Activated naive CD4-positive, alpha-beta T cell (primary cell): ENCODE measurements at places on chromosomes 11 and 22.

DNA sequence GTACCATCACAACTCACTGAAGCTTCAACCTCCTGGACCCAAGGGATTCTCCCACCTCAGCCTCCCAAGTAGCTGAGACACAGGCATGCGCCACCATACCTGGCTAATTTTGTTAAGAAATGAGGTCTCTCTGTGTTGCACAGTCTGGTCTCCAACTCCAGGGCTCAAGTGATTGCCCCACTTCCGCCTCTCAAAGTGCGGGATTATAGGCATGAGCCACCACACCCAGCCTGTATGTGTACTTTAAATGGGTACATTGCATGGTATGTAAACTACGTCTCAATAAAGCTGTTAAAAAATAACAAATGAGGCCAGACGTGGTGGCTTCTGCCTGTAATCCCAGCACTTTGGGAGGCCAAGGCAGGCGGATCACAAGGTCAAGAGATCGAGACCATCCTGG, 36.2 kb upstream of the DDX6 start:
- no peak for DNase-seq

GRCh38 chr11:45176996-45177395, 30.6 kb downstream of the PRDM11 start:
- DNase-seq = no peak

- no peak for DNase-seq
Observed at GRCh38 chr11:45610627-45611026, 54.8 kb downstream of the CHST1 start.

GRCh38 chr11:1146365-1146764, 11.4 kb upstream of the MUC5AC start:
- no peak for DNase-seq

GRCh38 chr11:34651551-34651950, 30.7 kb downstream of the EHF start:
- no peak for DNase-seq

GRCh38 chr11:65572356-65573051, at the start of gene FAM89B:
TSS of gene FAM89B (plus strand) at chr11:65572538. CDS start at chr11:65572670, 132 bp downstream.
- DNase-seq = peak; percentile 39

GRCh38 chr22:30445438-30446145, 20.0 kb downstream of the MTFP1 start:
- DNase-seq = no peak

DNA sequence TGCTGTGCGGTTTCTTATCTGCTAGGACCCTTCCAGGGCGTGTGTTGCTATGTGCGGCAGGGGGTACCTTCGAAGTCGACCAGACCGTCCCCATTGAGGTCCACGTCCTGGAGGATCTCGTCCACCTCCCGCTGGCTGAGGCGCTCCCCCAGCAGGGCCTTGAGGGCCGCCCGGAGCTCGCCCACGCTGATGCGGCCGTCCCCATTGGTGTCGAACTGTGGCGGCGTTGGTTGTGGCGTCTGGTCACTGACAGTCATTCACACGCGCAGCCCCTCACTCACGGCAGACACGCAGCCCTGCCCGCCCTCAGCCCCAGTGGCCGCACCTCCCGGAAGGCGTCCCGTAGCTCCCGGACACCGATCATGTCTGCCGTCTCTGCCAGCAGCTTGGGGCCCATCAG, 3.5 kb downstream of the CABP2 start:
- DNase-seq = no peak

- no peak for DNase-seq
Observed at GRCh38 chr11:85299258-85299942, 327.7 kb downstream of the DLG2 start.

- DNase-seq = no peak
Observed at GRCh38 chr11:15091625-15092024, 18.2 kb downstream of the CALCB start.

GRCh38 chr11:70828593-70829082, 423.7 kb downstream of the SHANK2 start:
- DNase-seq = no peak

DNA sequence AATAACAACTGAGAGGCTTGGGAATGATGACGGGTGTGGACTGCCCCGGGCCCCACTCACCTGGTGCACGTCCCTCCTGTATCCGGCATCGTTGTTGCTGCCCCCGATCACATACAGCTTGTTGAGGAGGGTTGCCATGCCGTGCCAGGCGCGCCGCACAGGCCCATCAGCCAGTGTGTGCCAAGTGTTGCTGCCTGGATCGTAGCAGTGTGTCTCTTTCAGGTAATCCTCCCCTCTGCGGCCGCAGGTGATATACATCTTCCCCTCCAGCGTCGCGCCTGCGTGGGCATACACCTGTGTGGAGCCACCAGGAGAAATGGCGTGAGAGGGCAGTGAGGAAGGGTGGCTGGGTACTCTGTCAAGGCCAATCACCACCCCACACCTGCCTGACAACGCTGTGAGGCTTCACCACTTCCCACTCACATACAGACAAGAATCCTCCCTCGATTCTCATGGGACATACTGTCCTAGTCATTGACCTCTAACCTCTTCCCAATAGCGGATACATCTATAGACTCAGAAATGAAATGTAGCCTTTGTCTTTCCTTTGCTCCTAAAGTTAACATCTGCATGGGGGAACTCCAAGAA, 8.9 kb upstream of the SCARF2 start:
- no peak for DNase-seq

DNA sequence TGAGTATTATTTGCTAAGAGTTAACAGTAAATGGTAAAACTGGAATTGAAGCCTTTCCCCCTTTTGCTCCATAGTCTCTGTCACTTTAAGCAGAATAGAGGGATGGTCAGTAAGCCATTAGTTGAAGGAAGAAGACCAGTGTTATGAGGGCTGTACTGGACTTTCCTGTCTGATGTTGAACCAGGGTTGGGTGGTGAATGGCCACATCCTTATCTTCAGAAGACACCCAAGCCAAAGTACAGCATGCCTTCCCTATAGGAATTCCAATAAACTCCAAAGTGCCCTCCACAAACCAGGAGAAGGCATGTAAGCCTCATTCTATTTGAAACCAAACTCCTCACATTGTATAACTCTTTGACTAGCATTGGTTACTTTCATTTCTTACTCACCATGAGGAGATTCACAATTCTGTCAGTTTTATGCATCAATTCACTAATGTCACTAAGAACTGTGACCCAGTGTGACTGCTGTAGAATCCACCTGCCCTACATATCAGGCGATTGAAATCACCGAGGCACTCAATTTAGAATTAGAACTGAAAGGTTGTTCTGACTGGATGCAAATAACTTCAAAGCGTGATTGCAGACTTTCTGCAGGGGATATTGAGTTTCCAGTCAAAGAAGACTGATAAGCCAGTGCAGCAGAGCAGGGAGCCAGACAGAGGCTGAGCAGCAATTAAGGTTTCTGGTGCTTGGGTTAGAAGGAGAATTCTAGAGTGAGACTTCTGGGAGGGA, 107.1 kb upstream of the DDI1 start:
- DNase-seq = no peak

DNA sequence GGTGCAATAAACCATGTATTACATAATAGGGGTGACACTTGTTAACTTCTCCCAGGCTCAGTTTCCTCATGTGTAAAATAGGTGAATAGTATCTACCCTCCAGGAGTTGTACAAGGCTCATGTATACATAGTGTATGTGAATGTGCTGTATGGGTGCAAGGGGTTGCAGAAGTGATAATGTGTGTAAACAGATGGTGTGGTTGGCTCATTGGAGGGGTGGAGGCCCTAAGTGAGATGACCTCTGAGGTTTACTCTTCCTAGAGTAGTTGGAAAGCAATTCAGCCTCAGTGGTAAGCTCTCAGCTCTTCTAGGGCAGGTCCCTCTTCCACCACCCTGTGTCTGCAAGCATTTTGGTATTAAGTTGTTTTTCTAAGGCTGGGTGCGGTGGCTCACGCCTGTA, 102.4 kb downstream of the PTPRJ start:
- no peak for DNase-seq

DNA sequence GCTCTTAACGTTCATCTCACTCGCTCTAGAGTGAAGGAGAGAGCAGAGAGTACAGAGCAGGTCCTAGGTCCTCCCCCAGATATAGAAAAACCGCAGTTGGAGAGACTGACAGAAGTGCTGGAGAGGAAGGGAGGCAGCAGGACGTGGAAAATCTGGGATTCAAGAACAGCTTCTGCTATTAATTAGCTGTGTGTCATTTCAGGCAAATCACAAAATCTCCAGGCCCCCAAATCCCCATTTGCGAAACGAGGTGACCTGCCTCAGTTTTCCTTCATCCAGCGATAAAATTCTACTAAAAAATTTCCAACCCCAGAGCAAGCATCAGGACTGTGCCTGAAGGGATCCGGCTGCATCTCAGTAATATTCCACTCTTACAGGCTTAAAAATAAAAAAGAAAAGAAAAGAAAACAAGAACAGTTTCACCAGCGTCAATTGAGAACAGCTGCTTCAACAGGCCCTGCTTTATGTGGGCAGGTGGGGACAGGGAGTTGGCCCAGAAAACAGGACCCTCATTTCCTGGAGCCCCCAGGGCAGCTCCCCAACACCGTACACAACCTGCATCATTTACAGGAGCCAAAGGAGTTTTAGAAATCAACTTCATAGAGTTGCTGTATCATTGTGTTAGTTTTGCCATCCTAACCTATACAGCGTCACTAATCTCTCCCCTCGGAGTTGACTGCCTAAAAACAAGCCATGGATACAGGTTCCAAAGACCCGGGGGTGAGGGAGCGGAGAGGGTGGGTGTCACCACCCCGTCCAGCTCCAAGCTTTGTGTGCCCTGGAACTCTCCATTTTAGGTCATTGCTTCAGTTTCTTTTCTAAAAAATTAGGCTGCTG, 2.3 kb upstream of the MALAT1 start:
- no peak for DNase-seq

GRCh38 chr11:128839081-128839480, 28.0 kb downstream of the KCNJ1 start:
- DNase-seq = no peak

- no peak for DNase-seq
Observed at GRCh38 chr11:13902523-13902922, 60.0 kb upstream of the SPON1 start.

DNA sequence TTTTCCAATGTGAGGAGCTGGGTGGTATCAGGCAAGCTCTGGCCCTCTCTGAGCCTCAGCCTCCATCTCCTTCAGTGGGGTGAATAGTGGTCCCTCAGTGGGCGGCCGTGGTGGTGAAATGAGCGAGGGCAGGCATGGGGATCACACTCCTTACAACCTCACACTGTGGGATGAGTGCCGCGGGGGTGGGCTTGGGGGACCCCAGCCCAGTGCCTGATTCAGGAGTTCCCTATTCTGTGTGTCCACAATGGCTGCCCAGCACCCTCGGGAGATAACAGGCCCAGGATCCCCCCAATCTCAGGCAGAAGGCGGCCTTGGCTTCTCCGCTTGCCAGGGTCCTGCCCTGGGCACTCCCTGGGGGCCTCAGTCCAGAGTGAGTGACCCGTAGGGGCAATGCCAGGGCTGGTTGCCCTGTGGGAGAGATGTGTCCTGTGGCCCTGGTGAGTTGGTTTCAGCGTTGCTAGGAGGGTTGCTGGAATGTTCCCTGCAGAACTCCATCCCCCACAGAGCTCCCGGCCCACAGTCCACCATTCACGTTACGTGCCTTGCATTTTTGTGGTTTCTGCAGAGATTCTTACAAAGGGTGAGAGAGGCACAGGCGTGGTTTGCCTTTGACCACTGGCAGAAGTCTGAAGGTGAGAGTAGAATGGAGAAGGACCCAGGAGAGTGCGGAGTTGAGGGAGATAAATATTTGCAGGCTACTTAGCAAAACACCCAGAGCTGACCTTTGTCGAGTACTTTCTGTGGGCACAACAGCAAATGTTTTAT, 2.9 kb downstream of the ALDH3B1 start:
- no peak for DNase-seq

- no peak for DNase-seq
Observed at GRCh38 chr11:133053124-133053776, 479.1 kb downstream of the OPCML start.

- no peak for DNase-seq
Observed at GRCh38 chr22:39220890-39221850, 23.6 kb downstream of the PDGFB start.

DNA sequence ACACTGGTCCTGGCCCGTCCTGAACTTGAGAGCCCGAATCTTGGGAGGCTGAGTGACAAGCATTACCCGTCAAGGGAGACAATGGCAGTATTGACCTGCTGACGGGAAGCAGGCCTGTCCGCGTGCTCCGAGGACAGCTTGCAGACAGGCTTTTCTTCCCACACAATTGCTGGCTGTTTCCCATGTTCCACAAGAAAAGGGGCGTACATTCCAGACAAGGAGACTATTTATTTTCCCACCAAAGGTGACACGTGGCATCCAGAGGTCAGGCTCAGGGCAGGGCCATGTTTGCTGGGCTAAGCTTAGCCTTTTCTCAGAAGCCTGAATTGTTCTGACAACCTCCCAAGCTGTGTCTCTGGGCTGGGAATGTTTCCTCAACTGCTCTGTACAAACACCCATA, 86.9 kb upstream of the SPON1 start:
- no peak for DNase-seq

DNA sequence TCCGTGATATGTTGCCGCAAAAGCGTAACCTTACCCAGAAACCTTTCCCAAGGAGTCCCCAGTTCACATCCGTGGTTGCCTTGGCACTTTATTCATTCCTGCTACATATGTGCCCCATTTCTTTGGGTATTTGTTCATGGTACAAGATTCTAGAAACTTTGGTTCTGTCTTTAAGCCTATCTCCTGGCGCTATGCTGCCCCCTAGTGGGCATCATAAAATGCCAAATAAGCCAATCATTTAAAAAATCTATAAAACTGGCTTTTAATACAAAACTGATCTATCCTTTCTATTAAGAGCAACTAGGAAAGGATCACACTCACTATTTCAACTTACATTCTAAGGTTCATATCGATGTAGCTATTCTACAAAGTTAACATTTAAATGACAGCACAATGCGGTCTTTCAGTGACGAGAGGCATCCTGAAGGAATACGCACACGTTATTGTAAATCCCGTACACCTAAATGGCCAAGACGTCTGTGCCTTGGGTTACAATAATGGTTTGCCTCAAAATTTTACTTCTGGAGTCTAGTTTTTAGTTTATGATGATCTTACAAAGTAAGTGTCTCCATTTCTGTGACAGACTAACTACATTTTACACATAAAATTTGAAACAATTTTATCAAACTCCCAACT, 16.2 kb downstream of the PIWIL3 start:
- peak; percentile 7 for DNase-seq

GRCh38 chr22:20868025-20868962, 9.5 kb downstream of the SNAP29 start:
- no peak for DNase-seq

DNA sequence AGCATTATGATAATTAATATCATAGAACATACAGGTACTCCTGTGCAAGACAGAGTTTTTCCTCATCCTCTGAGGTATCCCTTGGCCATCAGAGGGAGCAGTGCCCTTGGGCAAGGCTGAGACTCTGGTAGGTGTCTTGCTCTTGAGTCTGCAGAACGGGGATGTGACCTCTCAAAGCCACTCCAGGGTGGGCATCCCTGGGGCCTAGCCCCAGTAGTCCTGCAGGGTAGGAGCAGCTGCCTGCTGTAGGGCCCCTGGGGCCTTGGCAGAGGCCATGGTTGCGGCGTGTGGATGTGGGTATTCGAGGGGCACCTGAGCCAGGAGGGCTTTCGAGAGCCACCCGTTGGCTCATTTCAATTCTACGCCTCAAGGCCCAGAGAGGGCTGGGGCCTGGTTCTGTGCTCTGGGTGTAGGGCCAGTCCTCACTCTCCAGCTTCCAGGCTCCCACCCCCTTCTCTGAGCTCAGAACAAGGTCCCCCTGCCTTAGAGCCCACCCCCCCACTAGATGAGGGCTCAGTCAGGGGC, 7.7 kb upstream of the OMP start:
- DNase-seq = no peak

GRCh38 chr11:88318017-88318416, 19.5 kb downstream of the CTSC start:
- DNase-seq = no peak

- DNase-seq = no peak
Observed at GRCh38 chr11:15113381-15113780, 1.3 kb upstream of the INSC start.
